ENCODE measurements at places on chromosomes 3 and 15.

DNA sequence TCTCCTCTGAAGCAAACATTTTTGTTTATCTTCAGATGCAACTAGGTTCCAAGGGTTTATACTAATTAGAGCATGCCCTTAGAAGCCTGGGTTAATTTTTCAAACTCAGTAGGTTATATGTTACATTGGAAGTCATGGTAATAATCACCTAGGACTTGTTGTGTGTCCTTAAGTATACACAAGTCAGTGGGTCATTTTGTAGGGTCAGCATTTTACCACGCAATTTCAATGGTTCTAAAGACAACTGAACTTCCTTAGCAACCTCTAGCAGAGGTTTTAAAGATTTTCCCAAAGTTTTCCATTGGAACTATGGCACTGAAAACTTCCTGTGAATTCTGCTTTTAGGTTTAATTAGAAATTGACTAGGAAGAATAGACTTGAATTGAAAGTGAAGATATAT, 99.6 kb upstream of the NANOGP8 start:
- no peak for DNase-seq

DNA sequence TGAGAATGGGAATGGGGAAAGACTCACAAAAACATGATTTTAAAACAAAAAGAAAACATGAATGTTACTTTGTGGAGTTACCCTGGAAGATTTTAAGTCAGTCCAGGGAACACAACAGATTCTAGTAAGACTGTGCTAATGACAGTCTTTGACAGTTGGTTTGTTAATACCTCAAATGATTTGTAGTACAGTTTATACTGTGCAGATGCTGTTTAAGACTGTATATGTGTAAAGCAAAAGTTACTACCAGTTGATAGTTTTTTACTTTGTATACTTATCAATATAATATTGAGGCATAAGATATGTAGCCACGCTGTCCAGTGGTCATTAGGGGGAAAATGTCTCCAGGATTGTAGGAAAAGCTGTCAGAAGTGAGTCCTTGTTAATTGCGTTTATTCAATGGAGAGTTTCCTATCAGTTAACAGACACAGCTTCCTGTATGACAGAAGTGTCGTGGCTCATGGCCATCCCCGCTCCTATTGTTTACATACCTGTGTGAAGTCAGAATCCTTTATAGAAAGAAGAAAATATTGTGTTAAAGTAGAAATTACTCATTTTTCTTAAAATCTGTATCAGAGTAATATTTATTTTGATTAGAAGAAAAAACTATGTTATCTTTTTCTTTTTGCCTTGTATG, 36.0 kb downstream of the NKIRAS1 start:
- DNase-seq, result no peak

DNA sequence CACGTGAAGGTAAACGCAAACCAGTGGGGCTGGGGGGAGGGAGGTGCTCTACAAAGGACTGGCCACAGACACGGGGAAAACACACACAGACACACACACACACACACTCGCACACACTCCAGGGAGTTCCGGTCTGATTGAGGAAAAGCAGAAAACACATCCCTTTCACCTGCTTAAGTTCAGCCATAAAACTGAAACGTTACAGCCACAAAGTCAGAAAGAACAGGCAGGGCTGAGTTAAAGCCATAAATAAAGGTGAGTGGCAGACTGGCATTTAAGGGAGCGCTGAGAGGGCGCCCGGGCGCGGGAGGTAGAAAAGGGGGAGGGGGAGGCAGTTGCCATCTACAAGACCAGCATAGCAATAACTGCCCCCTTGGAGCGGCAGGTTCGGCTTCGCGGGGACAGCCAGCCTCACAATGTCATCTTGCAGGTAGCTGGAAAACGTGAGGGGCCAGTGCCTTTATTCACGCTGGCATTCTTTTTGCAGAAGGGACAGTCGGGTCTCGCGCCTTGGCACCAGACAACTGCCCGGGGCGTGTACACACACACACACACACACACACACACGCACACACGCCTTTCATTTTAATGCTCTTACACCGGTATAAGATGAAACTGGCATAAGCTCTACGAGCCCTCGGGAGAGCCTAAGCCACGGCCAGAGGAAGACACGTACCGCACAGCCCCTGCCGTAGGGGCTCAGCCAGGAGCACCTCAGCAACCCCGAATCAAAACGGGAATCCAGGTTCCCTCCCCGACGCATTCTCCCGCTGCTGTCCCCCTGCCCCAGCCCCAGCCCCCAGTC, 866 bp downstream of the TNIK start:
- DNase-seq, result peak; percentile 63

DNA sequence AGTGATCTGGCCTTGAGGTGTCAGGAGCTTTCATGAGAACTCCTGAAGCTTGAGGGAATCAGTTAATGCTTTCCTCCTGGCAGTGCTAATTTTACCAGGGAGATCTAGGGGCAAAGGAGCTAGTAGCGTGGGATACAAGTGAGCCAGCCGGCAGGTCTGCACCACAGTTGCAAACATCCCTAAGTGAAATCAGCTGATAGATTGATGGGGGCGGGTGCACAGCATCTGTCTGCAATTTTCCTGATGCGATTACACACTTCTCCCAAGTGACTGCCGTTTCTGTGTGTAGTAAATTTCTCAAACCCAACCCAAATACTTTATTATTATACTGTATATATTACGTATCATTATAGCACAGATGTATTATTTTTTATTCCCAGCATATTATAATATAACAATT, 304.5 kb downstream of the AGBL1 start:
- DNase-seq, result peak; percentile 7

DNA sequence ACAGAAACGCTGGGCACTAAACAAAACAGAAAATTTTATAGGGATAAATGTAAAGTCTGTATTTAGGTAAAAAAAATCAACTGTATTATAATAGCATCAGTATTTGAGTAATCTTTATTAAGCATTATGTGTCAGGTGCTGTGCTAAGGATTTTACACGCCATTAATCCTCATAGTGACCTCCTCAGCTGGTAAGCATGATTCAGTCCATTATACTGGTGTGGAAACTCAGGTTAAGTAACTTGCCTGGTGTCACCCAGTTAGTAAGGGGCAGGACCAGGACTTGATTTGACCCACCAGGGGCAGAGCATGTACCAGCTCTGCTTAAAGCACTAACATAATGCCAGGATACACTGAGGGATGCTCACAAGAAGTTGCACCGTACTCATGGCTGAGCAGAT, 4.8 kb downstream of the MYO5C start:
- peak; percentile 37 for DNase-seq

DNA sequence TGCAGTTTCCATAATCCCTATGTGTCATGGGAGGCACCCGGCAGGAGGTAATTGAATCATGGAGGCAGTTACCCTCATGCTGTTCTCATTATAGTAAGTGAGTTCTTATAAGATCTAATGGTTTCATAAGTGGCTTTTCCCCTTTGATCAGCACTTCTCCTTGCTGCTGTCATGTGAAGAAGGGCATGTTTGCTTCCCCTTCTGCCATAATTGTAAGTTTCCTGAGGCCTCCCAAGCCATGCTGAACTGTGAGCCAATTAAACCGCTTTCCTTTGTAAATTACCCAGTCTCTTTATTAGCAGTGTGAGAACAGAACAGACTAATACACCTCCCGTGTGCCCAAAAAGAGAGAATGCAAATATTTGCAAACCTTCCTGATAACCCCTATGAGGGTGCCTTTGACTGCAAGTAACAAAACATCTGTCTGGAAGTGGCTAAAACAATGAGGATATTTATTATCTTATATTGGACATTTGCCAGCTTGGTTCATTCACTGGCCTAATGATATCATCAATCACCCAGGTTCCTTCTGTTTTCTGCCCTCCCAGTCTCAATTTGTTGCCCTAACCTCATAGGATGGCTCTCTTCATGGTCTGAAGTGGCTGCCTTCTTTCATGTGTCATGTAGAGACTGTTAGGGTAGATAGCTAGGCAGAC, 68.7 kb downstream of the BHLHE40 start:
- no peak for DNase-seq

DNA sequence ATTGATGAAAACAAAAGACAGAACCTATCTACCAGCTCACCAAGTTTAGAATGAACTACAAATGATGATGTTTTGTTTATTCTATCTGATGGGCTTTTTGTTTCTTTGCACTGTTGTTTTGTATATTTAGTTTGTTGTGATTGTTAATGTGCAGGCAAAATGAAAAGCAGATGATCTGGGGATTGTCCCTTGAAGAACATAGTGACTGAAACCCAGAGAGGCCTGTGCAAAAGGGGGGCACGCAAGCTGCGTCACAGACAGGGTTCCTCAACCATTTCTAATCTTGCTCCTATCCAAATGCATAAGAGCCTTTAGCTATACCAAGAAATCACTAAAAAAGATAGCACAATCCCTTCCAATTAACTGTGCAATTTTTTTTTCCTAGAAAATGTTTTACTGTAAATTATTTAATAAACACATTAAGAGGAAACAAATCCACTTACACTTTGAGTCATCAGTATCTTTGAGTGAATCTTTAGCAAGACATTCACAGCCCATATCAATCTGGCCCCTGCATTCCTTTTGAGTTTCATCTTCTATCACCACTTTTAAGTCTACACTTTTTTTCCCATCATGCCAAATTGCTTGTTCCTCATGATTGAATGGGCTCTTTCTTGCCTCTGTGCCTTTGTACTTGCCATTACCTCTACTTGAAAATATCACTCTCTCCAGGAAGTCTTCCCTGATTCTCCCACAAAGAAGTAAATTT, 220.3 kb downstream of the ATP8B4 start:
- no peak for DNase-seq

- DNase-seq, result peak; percentile 75
Measured at GRCh38 chr3:197083486-197083885, 53.9 kb upstream of the MELTF start.

- DNase-seq, result no peak
Measured at GRCh38 chr3:51966922-51967383, 301 bp downstream of the PCBP4 start.

DNA sequence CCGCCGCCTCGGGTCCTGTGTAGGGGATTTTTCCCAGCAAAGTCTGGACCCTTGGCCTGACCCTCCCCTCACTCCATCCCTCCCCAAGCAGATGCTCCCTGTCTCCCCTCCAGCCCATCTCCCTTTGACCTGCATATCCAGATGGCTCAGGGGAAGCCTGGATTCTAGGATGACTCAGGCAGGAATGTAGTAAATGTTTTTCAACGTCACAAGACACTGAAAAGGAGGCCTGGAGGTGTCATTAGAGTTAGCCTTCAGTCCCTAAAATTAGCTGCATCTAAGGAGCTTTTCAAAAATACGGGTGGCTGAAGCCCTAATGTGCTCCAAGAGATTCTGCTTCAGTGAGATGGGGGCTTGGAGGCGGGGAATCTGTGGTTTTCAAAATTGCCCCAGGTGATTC, 7.2 kb downstream of the ACAN start:
- DNase-seq, result no peak

DNA sequence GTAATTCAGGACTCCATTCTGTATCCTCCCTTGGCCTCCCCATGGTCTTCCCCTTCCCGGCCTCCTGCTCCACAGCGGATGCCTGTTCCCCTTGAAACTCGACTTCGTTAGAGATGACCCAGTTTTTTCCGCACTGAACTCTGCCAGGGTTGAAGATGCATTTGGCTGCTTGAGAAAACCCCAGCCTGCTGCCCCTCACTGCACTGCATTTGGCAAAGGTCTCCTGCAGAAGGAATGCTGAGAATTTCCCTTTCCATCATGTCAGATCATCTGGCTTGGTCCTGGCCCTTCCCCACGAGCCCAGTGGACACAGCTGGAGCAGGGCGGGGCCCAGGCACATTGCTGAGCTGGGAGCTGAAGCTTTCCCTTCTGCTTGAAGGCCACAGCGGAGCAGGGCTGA, 37.6 kb upstream of the RGMA start:
- no peak for DNase-seq

DNA sequence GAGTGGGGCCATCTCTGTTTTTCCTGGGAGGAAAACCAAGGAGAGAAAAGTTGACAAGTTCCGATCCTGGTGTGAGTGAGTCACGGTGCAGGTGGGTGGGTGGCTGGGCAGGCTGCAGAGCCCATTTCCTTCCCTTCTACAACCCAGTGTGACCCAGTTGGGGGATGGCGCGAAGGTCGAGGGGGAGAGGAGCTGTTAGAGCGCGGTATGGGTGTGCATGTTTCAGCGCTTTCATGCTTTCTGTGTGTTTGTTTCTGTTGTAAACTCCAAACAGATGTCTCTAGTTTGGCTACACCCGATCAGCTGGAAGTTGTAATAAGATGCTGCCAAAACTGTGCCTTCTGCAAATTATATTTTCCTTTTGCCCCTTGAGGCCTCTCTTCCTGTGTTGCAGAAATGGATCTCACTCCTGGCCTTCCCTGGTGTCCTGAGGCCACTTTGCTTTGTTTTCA, 3.8 kb downstream of the FAM43A start:
- DNase-seq, result no peak

GRCh38 chr3:79598594-79598993, 169.2 kb downstream of the ROBO1 start:
- DNase-seq, result no peak

DNA sequence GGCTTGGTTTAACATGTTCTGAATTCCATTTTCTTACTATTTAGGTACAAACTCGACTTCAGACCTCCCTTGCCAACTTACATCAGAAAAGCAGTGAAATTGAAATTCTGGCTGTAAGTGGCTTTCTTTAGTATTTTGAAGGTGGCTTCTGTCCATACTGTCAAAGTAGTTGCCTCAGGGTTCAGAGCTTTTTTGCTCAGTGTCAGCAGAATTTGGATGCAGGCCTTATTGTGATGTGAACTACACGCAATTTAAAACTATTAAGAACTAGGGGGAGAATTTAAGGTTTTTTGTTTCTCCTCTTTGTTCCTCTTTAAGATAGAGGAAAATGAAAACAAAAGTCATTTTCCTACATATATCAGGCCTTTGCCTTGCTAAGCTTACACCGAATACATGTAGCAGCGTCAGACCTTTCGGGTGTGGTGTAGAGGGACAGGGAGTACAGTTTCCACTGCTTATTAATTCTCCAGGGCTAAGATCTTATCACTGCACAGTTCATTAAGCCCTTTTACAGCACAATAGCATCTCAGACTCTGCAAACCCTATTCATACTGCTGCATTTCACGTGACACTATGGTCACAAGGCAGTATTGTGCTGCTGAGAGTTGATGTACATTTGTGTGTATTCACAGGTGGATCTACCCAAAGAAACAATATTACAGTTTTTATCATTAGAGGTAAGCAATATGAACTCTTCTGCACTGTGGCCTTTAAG, 6.7 kb downstream of the SRP14 start:
- DNase-seq, result no peak

DNA sequence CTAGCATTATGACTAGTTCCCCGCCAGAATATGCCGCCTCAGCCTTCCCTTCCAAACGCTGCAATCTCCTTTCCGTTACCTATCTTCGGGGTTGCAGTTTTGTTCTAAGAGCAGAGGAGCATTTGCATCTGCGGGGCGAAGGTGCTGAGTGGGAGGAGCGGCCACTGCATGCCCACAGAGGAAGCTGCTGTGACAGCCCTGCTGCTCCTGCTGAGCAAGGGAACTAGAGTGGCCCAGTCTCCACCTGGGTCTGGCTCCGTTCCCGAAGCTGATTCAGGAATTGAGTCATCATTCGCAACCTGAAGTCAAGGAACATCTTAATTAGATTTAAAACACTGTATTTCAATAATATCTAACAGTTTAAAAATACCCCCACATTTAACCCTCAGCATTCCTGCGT, 98.2 kb upstream of the TJP1 start:
- DNase-seq, result peak; percentile 65

GRCh38 chr3:138919325-138919724, 27.6 kb downstream of the FOXL2 start:
- DNase-seq, result no peak

GRCh38 chr3:86815880-86816279, 175.1 kb downstream of the VGLL3 start:
- DNase-seq, result no peak

Measured in head of caudate nucleus (tissue), 42 donors.